ENCODE measurements at places on chromosomes 1 and 21.
A peak's percentile ranks its signal among the peaks of the same experiment; 100 is the strongest.

- DNase-seq = no peak
Measured at GRCh38 chr21:45576838-45577737, 34.8 kb upstream of the SLC19A1 start.

- no peak for DNase-seq
Measured at GRCh38 chr1:106325600-106325999, 730.9 kb upstream of the PRMT6 start.

DNA sequence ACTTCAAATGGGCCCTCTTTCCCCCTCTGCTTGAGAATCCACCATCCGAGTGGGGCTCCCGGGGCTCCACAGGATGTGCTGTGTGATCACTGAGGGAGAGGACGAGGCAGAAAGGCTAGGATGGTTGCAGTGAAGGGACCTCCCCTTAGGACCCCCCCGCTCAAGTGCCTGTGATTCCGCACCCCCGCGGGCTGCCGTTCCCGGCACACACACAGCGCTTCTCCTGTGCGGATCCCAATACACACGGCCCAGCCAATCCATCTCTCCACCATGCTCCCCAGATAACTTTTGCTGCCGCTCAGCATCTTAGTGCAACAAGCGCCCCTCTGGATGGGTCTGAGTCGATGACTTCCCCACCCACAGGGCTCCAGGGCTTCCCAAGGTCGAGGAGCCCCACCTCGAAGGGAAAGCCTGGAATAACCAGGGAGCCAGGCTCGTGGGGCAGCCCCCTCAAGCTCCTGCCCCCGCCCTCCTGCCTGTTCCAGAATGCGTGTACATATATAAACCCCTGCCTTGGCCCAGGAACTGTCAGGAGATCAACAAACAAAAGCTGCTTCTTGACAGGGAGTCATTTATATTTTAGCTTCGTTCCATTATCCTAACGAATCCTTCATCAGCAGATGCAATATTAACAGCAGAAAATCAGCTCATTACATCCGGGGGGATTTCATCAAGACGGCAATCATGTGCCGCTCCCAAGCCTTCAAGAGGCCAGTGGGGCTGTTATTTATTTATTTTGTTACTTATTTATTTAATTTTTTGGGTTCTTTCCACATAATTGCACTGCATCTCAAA is 83.7 kb downstream of the CASZ1 start:
- no peak for DNase-seq

GRCh38 chr1:44602634-44603628 is 71.3 kb downstream of the TMEM53 start:
- peak; percentile 39 for DNase-seq

- DNase-seq = no peak
Measured at GRCh38 chr1:170415710-170416372, 116.1 kb upstream of the GORAB start.

- DNase-seq = no peak
Measured at GRCh38 chr1:3541936-3542335, 69.4 kb downstream of the MEGF6 start.

DNA sequence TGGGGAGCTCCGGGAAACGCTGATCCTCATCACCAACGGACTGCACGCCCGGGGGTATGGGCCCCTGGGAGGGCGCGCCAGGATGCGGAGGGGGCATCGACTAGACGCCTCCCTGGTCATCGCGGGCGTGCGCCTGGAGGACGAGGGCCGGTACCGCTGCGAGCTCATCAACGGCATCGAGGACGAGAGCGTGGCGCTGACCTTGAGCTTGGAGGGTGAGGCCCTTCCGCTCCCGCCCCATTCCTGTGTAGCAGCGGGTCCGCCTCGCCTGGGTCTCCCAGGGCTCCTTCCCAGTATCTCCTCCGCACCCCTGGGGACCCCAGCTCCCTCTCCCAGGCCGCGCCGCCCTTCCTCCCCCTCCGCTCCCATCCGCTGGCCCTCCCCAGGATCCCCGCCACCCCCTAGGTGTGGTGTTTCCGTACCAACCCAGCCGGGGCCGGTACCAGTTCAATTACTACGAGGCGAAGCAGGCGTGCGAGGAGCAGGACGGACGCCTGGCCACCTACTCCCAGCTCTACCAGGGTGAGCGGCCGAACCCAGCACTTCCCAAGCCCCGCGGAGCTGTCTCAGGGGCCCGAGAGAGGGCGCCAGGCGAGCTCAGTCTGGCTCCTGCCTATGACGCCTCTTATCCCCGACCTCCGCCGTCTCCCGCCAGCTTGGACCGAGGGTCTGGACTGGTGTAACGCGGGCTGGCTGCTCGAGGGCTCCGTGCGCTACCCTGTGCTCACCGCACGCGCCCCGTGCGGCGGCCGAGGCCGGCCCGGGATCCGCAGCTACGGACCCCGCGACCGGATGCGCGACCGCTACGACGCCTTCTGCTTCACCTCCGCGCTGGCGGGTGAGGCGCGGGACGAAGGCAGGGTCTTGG is 5.0 kb downstream of the HAPLN2 start:
- peak; percentile 61 for DNase-seq

DNA sequence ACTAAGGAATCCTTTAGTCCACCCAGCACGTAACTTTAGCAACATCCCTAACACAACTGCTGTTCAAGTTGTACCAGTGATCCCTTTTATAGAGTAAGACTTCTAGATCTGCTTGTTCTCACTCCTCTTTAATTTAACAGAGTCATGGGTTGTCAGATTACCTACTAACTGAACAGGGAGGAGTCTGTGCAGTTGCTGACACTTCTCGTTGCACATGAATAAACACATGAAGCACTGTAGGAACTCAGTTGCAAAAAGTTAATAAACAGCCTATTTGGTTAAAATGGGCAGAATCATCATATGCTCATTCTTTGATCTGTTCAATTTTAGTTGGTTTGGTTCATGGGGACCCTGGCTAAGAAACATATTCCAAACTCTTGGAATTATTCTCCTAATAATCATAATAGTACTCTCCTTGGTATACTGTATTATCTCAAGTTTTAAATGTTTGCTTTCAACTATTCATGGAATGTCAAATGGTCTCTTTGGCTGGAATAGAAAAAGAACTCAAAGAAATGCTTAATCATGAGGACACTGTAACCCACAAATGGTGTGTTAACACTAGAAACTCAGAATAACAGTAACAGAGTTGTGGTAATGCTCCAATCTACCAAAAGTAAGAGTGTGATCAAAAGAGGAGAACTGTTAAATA is 15.6 kb downstream of the PLPPR5 start:
- DNase-seq = no peak

- peak; percentile 70 for DNase-seq
Measured at GRCh38 chr1:156676820-156677615, at the start of gene NES. Gene NES, minus strand, starts transcription at chr1:156677407. Its CDS starts 143 bp downstream, at chr1:156677264.

GRCh38 chr1:94966033-94966432 is 39.1 kb upstream of the CNN3 start:
- DNase-seq = no peak

- DNase-seq = no peak
Measured at GRCh38 chr21:46195595-46196195, 11.4 kb upstream of the SPATC1L start.

- no peak for DNase-seq
Measured at GRCh38 chr1:87763483-87763882, 434.8 kb downstream of the LMO4 start.

DNA sequence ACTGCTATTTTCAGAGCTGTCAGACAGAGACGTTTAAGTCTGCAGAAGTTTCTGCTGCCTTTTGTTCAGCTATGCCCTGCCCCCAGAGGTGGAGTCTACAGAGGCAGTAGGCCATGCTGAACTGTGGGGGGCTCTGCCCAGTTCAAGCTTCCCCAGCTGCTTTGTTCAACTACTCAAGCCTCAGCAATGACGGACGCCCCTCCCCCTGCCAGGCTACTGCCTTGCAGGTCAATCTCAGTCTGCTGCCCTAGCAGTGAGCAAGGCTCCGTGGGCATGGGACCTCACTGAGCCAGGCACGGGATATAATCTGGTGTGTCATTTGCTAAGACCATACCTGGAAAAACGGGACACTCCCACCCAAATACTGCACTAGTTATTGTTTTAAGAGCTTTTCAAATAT is 219.7 kb downstream of the BRINP3 start:
- DNase-seq = no peak

GRCh38 chr1:160209321-160210046 is 4.3 kb downstream of the PEA15 start:
- no peak for DNase-seq

DNA sequence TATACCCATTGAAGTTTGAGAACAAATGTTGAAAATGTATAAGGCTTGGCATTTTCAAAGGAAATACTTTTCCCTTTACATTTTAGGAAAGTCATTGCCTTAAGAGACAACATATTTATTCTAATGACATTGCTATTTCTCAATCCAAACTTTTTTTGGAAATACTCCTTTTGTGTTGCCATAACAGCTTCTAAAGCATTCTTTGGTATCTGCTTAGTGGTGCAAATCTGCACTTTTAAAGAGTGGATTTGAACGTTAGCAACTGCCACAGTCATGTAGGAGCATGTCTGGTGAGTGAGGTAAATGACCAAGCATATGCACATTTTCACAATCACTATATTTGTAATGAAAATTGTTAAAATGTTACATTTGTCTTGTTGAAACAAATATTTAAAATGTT is 124.4 kb upstream of the GORAB start:
- no peak for DNase-seq

DNA sequence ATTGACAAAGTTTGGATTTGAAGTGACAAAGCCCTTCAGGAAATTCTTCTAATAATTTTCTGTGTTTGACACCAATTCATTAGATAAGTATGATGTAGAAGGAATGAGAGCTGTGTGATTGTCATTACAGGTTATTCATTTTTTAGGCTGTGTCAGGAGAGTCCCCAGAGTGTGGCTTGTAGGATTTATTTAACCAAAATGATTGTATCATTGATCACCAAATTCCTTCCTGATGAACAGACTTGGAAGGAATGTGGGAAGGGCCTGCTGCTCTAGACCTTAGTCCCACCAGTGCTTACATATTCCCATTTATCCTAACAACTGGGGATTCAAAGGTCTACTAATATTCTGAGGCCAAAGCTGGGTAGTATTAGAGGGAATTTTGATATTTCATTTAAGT is 383.3 kb upstream of the KAZN start:
- no peak for DNase-seq

- DNase-seq = no peak
Measured at GRCh38 chr1:108893141-108893530, 16.4 kb downstream of the GPSM2 start.

- no peak for DNase-seq
Measured at GRCh38 chr1:227635596-227635995, 72.2 kb downstream of the ZNF678 start.

DNA sequence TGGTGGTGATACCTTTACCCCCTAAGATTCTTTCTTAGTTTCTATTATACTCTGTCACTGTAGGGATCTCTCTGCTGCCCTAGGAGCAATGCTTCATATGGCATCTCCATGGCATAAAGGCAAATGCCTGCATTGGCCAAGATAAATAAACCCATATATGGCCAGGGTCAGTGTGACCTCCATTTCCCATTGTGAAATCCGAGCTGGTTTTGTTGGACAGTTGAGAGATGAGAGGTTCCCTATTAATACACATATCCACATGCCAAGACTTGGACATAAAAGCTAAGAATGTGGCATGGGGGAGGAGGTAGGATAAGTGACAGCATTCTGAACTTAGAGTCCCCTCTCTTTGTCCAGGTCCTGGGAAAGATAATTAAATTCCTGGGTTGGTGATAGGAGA is 1.4 kb downstream of the TPM3 start:
- DNase-seq = no peak

DNA sequence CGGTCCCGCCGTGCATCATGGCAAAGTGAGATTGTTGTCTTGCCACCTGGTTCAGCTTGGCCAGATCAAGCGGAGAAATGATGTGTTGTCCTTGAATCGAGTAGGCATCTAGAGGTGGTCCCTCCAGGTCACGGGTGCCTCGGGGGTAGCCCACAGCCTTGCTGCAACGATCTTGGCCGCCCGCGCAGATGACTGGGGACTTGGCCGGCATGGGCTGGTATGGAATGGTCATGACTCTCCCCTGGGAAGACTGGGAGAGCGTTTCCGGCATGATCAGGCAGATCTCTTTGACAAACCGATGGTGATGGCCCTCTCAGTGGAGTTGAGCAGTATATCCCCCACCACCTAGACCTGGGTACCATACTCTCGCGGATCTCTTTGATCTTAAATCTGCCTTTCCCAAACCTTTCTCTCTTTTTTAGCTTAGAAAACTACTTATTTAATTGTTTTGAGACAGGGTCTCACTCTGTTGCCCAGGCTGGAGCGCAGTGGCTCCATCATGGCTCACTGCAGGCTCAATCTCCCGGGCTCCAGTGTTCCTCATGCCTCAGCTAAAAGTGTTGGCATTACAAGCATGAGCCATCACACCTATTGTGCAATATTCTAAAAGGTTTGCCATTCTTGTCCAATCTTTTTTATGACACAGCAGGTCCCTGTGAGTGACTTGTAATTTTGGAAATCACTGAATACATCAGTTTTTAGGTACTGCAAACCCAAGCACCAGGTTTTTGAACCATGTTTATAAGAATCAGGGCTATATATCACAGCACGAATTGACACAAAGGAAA is 9.4 kb upstream of the ELAPOR1 start:
- no peak for DNase-seq

- DNase-seq = peak; percentile 33
Measured at GRCh38 chr1:81848880-81849682, 48.3 kb downstream of the ADGRL2 start.

- no peak for DNase-seq
Measured at GRCh38 chr1:64363616-64364015, 106.3 kb upstream of the CACHD1 start.

GRCh38 chr21:43797925-43798715 is 8.7 kb downstream of the RRP1 start:
- DNase-seq = no peak

GRCh38 chr1:107525961-107526360 is 385.1 kb downstream of the NTNG1 start:
- no peak for DNase-seq

GRCh38 chr1:54095546-54096226 is 42.3 kb downstream of the TCEANC2 start:
- DNase-seq = peak; percentile 69

- DNase-seq = no peak
Measured at GRCh38 chr1:164498792-164499191, 60.2 kb upstream of the PBX1 start.

- DNase-seq = no peak
Measured at GRCh38 chr1:232917053-232917452, 33.4 kb upstream of the NTPCR start.

- no peak for DNase-seq
Measured at GRCh38 chr1:156741481-156741983, 644 bp upstream of the MRPL24 start.

- no peak for DNase-seq
Measured at GRCh38 chr1:67162954-67163353, 3.3 kb upstream of the IL23R start.

- no peak for DNase-seq
Measured at GRCh38 chr1:208222376-208223126, 21.6 kb downstream of the PLXNA2 start.
